ENCODE measurements at places on chromosomes 2 and 18.

DNA sequence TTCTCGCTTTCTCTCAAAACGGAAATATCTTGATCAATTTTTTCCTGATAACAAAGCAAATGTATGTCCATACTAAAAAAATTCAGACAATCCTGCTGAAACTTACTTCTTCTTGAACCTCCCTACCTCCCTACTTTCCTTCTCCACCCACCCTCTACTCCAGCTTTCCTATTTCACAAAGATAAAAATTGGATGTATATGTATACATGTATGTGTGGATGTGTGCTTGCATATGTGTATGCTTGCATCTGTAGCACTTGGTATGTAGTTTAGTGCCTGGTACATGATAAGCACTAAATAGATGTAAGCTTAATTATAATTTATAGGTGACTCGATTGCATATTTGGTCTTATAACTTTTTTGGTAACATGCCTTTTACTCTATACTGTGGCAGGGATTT, 167.5 kb upstream of the ITGA4 start:
- no peak for DNase-seq

DNA sequence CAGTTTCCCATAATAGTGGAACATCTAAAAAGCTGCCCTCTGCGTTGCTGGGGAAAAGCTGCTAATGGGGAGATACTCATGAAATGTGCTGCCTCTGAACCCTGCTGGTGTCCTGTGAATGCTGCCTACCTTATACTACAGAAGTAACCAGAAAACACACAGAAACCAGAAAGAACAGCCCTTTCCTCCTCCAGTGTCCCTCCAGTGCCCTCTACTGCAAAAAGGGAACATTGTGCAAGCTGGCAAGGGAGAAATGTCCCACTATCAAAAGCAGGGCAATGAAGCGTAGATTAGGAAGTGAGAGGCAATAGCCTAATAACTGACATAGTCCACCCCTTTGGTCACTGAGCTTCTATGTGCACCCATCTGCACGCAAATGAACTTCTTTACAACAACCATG, 162.7 kb upstream of the ETAA1 start:
- DNase-seq = no peak

- no peak for DNase-seq
These were observed 52.5 kb upstream of the TRIM43 start for GRCh38 chr2:95539290-95539689.

DNA sequence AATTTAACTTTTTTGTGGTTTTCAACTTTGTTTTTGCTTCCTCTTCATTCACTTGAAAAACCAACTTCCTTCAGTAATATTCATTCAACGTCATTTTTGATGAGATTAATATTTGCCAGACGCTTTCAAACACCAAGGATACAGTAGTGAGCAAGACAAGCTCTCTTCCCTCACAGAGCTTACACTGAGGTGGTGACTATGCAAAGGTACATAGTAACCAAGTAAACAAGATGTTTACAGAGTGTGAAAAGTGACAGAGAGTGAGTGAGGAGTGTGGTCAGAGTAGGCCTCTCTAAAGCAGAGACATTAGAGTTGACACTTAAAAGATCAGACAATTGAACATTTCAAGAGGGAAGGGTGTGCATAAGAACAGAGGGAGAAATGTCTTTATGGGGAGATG, 155.5 kb downstream of the TMEM247 start:
- DNase-seq = no peak

DNA sequence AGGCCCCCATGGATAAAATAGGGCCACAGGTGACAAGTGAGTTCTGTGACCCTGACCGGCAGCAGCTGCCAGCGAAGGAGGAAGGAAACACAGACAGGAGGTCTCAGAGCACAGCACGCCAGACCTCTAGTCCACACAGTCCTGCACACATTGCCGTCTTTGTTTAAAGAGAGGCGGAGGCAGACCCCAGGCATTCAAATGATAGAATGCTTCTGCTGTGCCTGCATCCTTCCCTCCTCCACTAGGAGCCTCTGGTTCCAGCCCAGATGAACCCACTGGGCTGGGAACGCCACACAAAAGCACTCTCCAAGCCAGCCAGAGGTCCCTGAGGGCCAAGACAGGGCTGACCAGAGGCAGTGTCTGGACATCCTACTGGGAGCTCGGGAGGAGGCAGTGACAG, 118.7 kb downstream of the KLHL29 start:
- DNase-seq = no peak

- DNase-seq = no peak
These were observed 195.3 kb upstream of the CDH2 start for GRCh38 chr18:28372186-28372585.

- no peak for DNase-seq
These were observed 32.8 kb upstream of the MC5R start for GRCh38 chr18:13791181-13791580.

GRCh38 chr2:200222791-200223190, 83.7 kb upstream of the SPATS2L start:
- no peak for DNase-seq

- DNase-seq = no peak
These were observed 98.4 kb downstream of the SCG2 start for GRCh38 chr2:223503746-223504145.

- DNase-seq = peak; percentile 56
These were observed at the start of gene TLK1 for GRCh38 chr2:171160119-171160955. Gene TLK1 (minus strand): TSS chr2:171160893. CDS start chr2:171160428, 465 bp downstream.

- DNase-seq = no peak
These were observed 141.1 kb downstream of the DCC start for GRCh38 chr18:52481116-52481515.

GRCh38 chr2:112646102-112646719, 472 bp downstream of the SLC20A1 start:
- DNase-seq = peak; percentile 44

GRCh38 chr2:157898591-157898996, 22.5 kb upstream of the ACVR1 start:
- DNase-seq = peak; percentile 47

- no peak for DNase-seq
These were observed 142.1 kb upstream of the LYPD6 start for GRCh38 chr2:149188291-149188690.

DNA sequence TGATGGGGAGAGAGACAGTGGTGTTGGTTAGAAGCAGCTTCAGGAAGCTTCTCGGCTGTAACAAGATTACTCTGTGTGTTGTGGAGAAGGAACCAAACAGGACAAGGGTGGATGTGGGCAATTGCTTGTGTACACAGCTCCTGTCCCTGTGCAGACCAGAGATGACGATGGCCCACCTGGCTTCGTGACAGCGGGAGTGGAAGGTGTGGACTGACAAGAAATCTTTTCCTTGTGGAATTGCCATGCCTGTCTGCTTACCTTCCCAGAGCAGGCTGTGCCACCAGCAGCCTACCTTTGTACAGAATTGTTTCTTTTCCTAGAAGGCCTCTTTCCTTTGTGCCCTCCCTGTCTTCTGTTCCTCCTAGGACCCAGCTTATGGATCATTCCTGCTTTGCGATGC, 93.8 kb downstream of the ITGB1BP1 start:
- no peak for DNase-seq

DNA sequence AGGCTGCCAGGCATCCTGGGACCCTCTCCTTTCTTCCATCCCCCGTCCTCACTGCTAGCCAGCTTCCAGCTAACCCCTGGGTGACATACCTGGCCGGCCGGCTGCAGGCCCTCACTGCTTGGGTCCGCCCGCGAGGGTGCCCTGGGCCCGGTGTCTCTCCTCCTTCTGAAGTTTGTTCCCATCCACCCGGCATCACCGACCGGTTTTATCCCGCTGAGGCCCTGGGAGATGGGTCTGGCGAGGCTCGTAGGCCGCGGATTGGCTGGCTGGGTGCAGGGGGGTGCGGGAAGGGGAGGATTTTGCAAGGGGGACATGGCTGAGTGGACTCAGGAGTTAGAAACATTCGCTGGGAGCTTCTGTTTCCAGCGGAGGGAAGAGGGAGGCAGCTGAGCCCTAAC, at the start of gene PAX8:
Gene PAX8 (minus strand): TSS at position 180 of the 398 bp plus-strand sequence. CDS start 527 bp downstream, outside the sequence.
- DNase-seq = no peak

DNA sequence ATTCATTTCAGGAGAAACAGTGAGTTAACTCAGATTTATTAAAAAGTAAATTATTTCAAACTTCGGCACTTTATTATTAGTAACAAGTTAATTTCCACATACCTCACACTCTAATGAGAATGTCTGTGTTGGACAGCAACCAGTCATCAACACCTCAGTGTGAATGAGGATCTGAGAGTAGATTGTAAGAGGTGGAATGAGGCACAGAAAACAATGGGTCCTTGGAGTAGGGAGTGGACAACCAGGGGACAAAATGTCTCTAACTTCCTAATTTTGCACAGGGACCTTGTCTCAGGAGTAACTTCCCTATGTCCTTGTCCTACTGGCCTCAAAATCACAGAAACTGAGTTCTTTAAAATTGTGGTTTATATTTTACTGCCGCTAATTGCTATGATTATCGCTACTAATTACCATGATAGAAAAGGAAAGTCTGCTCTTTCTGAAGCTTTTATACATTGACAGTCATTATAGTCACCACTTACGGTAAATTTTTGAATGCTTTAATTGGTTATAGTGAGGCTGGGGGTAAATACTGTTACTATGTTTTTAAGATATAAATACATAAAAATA, 82.2 kb upstream of the LRPPRC start:
- DNase-seq = no peak

- no peak for DNase-seq
These were observed 20.3 kb upstream of the ASXL3 start for GRCh38 chr18:33557706-33558105.

DNA sequence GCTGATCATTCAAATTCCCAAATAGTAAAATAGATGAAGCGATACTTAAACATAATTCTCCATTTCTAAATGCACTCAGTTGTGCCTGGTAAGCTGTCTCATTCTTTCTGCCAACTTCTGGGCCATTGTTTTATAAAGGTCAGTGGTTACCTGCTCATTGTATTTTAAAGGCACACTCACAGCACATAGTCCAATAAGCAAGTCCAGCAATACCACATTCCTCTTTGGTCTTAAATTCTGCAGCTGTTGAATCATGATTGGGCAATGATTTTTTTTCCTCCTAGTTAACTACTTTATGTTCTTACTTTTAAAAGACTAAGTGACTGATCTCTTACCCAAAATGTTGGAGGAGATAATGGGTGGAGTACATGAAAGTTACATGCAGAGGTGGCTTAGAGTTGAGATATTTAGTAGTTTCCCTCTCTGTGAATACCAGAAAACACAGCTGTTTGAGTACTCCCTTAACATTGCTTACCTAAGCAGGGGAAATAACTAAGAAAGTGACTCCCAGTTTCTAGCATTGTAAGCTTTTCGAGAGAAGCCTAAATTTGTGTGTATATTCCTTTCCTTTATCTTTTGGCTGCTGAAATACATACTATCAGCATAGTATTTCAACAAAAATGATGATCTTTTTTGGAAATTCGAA, 220.7 kb downstream of the CAMKMT start:
- no peak for DNase-seq

DNA sequence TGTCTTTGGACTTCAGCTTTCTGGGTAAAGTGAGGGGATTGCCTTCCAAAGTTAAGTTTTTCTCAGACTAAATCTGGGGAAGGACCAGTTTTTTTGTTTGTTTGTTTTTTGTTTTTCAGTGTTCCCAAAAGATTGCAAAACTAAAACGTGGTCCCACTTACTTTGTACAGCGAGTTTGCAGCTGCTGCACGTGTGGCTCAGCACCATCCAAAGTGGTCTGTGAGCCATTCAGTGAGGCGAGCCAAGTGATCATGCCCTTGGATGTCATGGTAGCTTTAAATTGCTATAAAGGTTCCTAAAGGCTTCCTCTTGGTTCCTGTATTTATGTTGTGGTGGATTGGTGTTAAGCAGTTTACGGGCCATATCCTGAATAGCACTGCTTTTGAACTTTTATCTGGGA, 23.0 kb downstream of the TET3 start:
- no peak for DNase-seq

All from stimulated activated CD8-positive, alpha-beta memory T cell treated with anti-CD3 and anti-CD28 coated beads, Interleukin-4, amount 100 ng/mL, for 24 hours (primary cell).